ENCODE measurements at places on chromosomes 7 and 10.

DNA sequence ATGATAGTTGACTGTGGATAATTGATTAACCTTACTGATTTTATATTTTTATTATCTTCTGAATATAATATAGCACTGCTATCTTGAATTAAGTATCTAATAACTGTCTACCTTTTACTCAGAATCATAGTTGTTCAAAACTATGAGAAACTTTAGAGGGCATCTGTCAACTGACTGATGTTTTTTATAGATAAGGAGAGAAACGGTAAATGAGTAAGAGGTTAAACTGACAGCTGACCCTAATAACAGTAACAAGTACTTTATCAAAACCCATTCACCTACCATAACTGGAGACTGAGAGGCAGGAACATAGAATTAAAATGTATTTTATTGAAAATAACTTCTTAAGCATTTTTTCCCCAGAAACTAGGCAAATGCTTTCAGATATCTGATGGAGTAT lies 62.2 kb downstream of the CYP51A1 start:
- DNase-seq, result no peak

DNA sequence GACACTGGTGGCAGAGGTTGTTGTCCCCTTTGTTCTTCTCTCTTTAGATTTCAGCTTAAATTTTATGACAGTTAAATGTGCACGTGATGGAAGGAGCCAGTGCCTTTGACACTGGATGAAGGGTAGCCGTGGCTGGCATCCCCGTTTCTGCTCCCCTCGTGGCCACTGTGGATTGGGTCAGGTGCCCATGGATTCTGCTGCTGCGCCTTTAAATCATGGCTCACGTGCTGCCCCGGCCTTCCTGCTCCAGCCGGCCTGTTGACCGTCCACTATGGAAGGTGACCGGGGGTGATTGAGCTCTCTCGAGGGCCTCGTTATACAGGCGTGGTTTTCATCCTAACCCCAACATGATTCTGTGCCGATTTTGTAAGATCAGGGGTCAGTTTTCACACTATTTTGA lies 34.5 kb downstream of the WDR37 start:
- DNase-seq, result no peak

DNA sequence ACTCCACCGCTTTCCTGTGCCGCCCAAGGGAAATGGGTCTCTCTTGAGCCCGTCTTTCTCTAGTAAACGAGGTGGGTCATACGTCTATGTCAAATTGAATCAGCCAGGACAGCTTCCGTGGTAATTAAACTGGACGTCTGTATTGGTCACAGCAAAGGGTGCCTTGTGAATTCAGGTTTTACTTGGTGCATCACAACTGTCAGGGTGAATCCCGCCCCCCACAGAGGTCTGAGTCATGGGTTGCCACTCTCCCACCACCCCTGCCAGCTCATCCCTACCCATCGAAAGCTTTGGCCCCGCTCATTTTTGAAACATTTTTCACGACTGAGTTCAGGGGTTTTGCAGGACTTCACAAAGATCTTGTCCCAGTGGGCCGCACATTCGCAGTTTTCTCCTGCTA lies 8.0 kb upstream of the SP8 start:
- DNase-seq, result no peak

DNA sequence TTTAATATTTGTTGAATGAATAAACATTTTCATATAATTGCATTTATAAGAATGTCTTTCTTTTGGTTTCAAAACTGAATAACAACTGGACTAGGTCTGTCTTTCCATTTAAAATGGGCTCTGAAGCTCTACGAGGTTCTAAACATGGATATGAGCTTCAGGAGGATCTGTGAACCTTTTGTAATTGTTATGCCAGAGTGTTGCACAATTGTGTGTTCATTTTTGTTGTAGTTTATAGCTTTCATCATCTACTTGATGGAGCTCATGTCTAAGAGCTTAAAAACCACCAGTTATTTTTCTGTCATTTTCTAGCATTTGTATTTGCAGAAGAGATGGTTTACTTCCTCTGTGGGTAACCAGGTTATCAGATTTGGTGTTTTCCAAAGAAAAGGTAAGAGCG lies 265.7 kb upstream of the NPY start:
- DNase-seq, result no peak

GRCh38 chr7:105153531-105153930 lies 139.5 kb downstream of the KMT2E start:
- no peak for DNase-seq

- no peak for DNase-seq
These were observed 7.0 kb upstream of the CD36 start for GRCh38 chr7:80631421-80631820.

GRCh38 chr10:5288359-5288758 lies 76.4 kb upstream of the UCN3 start:
- no peak for DNase-seq

DNA sequence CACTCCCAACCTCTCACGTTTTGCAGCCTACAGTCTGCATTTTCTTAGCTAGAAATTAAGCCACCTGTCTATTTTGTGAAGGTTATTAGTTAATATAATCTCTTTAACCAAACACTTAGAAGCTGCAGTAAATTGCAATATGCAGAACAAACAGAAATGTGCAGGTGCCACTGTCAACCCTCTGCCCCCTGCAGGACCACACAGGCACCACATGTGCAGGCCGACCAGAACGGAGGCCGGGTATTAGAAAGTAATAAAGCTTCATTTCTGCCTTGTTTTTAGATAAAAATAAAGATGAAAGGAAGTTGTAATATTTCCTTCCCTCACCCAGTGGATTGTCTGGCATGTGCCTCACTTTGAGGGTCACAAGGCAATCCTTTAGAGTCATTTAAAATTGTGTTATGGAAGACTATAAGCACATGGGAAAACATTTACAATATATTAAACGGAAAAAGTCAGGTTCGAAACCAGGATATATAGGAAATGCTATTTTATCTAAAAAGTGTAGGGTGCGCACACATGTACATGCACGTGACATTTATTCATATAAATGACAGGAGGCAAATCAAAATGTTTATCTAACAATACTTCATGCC lies 158.2 kb downstream of the ARHGAP12 start:
- no peak for DNase-seq

GRCh38 chr10:103626178-103626577 lies 132.7 kb downstream of the NEURL1 start:
- no peak for DNase-seq

- no peak for DNase-seq
These were observed 988 bp upstream of the CD36 start for GRCh38 chr7:80637454-80637853.

DNA sequence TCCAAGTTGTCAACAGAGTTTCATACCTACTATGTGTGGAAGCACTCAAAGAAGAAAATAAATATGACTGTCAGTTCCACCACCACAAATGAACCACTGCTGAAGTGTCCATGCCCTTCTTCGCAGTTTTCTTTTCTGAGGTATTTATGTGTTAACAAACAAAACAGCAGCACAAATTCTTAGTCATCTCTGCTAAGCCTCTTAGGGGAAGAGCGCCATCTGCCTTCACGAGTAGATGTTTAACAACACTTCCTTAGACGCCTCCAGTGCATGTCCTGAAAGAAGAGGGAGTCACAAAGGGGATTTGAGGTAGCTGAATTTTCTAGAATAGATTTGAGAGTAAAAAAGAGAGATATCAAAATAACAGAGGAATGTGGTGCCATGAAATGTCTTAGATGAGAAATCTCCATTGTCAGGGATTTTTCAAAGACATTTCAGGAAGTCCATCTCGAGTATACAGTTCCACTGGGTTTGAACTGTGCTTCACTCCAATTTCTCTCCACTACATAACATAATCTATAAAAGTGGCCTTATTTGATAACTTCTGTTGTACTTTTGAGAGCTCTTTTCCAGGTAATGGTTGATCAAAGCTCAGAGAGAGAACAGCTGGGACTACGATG lies 775.3 kb upstream of the POM121L12 start:
- no peak for DNase-seq

GRCh38 chr10:50293513-50294313 lies 42.4 kb upstream of the ASAH2 start:
- no peak for DNase-seq

DNA sequence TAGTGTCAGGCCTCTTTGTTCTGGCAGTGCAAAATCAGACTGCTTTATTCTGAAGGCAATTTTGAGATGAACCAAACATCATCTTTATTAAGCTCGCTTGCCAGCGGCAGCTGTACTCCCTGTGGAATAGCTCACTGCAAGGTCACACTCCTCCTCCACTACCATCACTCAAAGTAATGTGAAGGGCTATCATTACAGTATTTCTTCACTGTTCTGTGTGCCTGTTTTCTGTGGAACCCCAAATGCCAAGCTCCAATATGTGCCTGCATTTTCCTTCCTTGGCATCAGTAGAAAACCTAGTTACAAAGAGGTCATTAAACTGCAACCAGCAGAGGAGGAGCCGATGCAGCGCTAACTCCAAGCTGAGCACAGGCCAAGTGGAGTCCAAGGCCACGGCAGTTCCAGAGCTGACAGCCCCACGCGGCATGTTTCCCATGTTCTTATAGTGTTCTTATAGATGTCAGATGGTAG lies 21.4 kb downstream of the BCCIP start:
- peak; percentile 41 for DNase-seq

GRCh38 chr7:107594961-107595737 lies 15.1 kb downstream of the BCAP29 start:
- DNase-seq, result no peak

DNA sequence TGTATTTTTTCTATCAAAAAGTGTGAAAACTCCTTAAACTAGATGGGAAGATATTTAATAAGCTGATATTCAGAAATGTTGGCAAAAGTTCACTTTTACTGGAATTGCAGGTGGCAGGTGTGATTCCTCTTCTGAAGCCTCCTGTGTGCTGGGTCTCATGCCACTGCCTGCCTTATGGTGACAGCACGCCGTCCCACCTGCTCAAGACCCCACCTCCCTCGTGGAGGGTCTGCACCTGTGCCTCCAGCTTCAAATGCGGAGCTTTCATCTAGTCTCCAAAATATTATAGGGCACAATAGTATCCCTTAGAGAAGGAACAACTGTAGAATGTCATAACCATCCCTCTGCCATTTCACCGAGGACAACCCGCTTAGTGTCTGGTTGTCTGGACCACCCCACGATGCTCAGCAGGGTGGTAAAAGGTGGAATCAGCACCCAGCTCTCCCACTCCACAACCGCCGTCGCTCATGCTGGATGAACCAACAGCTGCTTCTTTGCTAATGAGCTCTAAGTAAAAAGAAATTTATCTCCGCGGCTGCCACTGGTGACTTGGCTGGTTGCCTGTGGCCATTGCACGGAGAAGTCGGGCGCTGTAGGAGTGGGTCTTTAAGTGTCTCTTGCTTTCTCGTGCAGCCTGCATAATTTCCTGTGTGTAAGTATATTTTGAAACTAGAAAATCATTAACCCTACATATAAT lies 119.3 kb upstream of the TCERG1L start:
- DNase-seq, result no peak

GRCh38 chr10:96342402-96342801 lies 16.4 kb downstream of the OPALIN start:
- DNase-seq, result no peak

DNA sequence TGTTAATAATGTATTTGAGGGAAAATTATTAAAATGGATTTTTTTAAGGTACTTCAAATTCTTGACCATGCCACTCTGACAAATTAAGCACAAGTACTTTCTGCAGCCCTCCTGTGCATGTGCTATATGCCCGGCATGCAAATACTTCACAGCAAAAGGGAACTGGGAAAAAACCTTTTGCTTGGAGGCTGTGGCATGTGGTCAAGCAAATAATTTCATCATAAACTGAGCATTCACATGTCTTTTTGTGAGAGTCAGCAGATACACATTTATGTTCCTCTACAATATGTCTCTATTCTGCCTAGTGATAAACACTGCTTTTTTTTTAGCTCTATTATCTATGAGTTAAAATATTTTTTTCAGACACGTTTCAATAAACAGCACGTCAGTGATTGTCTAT lies 53.7 kb upstream of the SEMA3A start:
- peak; percentile 27 for DNase-seq

GRCh38 chr7:121023194-121023593 lies 34.7 kb downstream of the CPED1 start:
- no peak for DNase-seq

- no peak for DNase-seq
These were observed 65.4 kb downstream of the MYO3A start for GRCh38 chr10:25999295-25999981.

- DNase-seq, result no peak
These were observed 18.1 kb upstream of the ABCB5 start for GRCh38 chr7:20597339-20597738.

GRCh38 chr10:88499569-88500470 lies 83.3 kb downstream of the RNLS start:
- no peak for DNase-seq

DNA sequence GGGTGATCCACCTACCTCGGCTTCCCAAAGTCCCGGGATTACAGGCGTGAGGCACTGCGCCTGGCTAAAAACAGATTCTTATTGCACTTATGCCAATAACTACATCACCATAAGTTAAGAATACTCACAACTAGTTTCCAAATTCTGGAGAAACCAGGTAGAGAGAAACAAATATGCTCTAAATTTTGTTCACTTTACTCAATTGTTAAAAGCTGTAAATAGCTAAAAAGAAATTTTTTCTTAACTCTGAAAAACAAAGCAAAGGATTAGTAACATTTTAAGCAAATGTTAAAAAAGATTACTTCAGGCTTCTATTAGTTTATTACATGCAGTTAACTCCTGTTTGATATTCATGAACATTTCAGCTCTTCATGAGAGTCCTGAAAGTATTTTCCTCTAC lies 28.3 kb upstream of the ZMIZ2 start:
- DNase-seq, result no peak

DNA sequence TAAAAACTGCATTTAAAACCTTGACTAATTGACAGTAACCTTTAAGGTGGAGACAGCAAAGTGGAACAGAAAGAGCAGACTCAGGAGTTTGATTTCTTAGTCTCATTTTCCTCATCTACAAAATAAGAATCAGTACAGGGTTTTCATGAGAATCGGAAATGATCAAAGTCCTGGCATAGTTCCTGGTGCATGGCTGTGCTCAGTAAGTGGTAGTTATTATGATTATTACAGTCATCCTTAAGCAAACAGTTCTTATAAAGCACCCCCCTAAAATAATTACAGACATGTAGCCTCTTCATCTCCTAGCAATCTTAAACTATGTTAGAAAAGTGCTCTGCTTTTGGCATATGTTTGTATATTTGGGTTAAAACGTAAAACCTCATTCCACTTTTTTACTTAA lies 18.0 kb downstream of the NEBL start:
- no peak for DNase-seq

DNA sequence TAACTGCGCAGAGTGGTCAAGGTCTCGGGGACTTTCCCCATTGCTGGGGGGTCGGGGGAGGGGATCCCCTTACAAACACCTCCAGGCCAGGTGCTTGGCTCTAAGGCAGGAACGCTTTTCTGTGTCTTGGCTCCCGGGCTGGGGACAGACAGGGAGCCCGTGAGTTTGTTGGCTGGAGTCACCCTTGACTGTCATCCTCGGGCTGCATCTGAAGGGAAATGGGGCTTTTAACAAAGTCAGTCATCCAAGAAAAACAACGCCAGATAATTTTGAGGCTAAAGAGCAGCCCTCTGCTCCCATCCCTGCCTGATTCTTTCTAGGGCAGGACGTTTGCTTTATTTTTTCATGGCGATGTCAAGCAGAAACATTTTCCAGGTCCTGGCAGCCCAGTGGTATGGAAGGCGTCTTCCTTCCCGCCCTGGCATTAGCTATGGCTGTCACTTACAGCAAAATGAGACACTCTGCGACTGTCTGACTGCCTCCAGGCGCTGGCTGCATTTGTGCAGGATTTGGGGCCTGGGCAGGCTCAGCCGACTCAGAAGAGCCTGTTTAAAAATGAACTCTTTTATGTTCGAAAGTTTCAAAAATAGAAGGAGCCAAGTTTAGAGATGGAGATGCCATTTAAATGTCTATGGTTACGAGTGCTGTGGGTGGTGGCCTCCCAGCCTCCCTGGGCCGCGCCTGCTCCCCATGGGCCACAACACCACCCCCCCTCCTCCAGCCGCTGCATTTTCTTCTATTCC lies 54.7 kb upstream of the TNS3 start:
- DNase-seq, result no peak

Data from muscle of arm (tissue), 14 donors.